ENCODE measurements at places on chromosomes 5 and 9.
A peak's percentile ranks its signal among the peaks of the same experiment; 100 is the strongest.

GRCh38 chr5:137611011-137611580, 112.0 kb upstream of the SPOCK1 start:
- DNase-seq: no peak

DNA sequence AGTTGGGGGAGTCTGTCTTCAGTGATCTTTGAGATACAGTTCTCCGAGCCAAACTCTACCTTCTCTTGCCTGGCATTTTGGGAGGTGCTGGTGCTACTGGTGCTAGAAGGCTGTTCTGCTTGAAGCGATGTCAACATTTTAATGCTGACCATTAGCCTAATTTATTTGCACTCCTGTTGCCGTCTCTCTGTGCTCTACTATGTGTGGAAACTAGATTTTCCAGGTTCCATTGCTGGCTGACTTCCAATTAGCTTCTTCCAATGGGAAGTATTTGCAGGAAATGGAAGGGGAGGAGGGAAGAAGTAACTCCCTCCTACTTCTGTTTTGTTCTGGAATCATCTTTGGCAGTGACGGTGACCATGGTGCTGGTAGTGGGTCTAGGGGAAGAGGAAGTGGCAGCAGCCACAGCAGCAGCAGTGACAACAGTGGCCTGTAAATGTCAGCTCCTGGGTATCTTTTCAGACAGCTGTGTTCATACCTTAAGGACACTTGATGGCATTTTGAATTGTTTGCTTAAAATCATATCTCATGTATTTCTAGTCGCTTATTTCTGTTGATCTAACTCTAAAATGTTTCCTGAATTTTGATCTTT, 7.9 kb downstream of the TXNDC8 start:
- no peak for DNase-seq

DNA sequence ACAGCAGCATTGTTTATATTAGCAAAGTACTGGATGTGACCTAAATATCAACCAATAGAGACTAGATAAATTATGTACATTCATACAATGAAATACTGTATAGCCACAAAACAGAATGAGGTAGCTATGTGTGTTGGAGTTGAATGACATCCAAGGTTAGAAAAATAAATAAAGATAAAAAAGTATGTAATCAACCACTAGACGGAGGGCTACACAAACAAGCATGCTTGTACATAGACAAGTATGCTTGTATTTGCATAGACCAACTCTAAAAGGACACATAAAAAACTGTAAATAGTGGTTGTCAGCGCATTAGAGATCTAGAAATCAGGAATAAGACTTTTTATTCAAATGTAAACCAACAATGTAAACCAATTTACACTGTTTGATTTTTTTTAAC, 3.0 kb downstream of the FEM1C start:
- DNase-seq: no peak

DNA sequence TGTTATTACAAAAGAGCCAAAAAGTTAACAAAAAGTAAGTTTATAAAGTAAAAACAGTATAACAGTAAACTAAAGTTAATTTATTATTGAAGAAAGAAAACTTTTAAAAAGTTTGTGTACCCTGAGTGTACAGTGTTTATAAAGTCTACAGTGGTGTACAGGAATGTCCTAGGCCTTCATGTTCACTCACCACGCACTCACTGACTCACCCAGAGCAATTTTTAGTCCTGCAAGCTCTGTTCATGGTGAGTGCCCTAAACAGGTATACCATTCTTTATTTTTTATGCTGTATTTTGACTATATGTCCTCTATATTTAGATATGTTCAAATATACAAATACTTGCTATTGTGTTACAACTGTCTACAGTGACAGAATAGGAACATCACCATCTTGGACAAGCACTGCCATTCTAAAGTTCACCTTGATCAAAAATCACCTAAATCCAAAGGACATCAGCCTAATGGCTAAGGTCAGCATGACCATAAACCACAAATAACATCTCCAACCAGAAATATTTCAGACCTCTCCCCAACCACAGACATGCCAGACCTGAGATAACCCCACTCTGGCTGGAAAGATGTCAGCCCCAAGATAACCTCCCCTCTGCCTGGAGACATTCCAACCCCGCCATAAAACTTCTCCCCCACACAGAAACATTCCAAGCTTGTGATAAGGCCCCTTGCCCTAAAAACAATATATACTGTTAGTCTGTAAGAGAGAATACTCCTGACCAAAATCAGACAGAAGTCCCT, 56.1 kb downstream of the AGXT2 start:
- DNase-seq: no peak

DNA sequence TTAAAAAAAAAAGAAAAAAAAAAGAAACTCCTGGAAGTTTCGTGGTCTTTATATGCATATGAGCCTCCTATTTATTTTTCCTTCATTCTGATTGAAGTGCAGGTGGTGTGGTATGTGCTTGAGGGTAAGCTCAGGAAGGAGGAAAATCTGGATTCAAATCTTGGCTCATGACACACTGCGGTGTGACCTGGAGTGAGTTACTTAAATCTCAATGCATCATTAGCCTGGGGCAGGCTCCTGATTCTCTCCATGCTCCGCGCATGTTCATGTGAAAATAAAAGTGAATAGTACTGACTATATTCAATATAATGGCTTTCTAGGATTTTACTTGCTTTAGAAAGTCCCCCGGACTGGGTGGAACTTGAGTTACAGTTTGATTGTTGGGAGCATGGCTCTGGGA, 35.6 kb downstream of the PTTG1 start:
- DNase-seq: no peak

GRCh38 chr5:4911646-4912403, 228.3 kb upstream of the ADAMTS16 start:
- DNase-seq: no peak

- DNase-seq: peak; percentile 80
Observed at GRCh38 chr9:121282277-121283079, 14.5 kb downstream of the GSN start.

DNA sequence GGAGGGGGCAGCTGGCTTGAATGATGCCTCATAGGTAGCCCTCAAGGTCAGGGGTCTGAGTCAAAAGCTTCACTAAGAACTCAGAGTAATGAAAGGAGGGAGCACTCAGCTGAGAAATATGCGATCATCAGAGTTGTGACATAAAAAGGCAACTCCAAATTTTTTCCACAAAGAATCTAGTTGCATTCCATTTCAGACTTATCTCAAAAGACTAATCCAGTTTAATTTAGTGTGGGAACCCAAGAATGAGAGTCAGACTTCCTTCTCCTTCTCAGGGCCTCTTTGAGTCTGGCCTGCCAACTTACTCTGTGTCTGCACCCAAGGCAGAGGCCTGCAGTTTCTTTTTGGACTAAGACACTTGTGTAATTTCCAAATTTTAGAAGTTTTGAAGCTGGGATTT, 34.7 kb downstream of the GABRP start:
- DNase-seq: no peak

- no peak for DNase-seq
Observed at GRCh38 chr9:115422932-115423440, 305.0 kb upstream of the TNC start.

GRCh38 chr5:4579679-4580078, 560.5 kb upstream of the ADAMTS16 start:
- no peak for DNase-seq

DNA sequence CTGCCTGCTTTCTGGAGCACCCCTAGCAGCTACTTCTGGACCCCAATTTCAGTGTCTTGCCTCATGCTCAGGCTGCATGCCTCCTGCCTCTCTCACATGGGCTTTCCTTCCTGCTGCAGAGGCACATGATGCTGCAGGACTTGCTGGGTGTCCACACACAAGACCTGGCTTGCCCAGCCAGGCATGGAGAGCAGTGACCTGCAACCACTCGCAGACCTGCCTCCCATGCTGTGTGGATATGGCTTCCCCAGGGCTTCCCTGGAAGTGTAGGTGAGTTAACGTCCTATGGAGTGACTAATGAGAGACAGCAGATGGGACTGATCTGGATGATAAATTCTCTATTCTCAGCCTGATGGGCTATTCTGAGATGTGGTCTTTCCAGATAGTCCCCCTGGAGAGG, 53.2 kb upstream of the SMIM32 start:
- no peak for DNase-seq
